Activated T-helper 1 cell treated with Interleukin-2 at 50 U/mL for 16 hours (primary cell): ENCODE measurements at places on chromosomes 12 and 14.

DNA sequence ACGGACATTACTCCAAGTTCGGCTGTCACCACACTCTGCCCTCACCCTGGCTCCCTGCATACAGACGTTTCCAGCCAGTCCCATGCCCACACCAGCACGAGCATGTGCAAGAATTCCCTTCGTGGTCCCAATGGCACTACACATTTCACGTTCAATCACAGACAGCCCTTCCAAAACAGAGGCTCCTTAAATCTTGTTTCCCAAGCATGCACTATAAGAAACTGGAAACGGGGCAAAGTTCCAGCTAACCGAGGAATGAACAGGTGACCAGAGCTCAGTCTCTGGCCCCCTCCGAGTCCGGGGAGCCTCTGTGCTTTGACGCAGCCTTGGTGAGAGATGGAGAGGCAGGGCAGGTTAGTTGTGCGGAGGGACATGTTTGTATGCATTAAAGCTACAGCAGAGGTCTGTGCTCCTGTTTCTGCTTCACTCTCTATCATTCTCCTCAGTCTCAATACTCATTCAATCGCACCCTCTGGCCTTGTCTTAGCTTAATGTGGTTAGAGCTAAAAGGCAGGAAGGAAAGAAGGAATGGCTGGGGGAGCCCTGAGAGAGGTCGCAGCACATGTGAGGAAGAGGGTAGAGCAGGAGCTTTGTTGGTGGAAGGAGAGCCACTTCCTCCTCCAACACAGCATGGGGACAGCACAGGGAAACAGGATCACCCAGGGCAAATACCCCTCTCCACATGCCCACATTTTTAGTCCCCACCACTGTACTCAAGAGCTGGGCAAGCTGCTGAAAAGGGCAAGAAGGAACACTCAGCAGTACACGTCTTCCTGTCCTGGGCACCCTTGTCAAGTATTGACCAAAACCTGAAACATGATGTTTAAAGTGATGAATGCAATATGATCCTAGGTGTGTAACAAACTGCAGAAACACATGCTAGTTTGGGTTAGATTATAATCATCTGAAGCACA is 12.2 kb upstream of the SELPLG start:
- no peak for DNase-seq

- no peak for DNase-seq
These were observed 78.7 kb downstream of the KSR2 start for GRCh38 chr12:117890137-117890536.

DNA sequence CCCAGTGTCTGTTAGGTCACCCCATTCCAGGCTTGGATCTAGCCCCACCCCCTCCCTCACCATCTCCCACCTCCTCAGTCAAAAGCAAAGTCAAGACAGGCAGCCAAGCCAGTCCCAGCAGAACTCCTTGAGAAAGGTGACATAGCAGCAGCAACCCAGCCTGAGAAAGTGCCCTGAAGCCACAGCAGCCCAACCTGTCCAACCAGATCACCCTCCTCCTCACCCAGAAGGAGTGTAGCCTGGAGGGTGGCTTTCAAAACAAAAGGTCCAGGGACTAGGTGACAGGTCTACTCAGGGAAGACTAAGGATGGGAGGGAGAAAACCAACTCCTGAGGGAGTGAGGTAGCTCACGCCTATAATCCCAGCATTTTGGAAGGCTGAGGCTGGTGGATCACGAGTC is 5.2 kb downstream of the RAB15 start:
- DNase-seq = no peak

- no peak for DNase-seq
These were observed 243.7 kb downstream of the SLC16A7 start for GRCh38 chr12:59839514-59839913.

DNA sequence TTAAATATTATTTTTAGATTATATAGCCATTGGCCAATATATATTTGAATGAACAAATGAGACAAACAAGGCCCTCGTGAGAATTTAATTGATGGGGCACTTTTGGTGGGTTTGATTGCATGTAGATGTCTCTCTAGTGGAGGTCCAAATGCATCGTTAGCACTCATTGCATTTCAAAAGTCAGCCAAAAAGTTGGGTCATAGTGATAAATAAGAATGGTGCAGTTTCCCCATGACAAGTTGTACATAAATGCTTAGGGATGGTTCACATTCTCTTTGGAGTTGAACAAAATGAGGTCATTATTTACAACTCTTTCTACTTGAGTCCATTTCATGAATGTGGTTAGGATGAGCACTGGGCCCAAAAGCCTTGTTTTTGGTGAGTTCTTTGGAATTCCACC is 1.0 kb downstream of the BEST3 start:
- DNase-seq = no peak

GRCh38 chr14:71891185-71891584 is 41.0 kb upstream of the RGS6 start:
- DNase-seq = no peak

DNA sequence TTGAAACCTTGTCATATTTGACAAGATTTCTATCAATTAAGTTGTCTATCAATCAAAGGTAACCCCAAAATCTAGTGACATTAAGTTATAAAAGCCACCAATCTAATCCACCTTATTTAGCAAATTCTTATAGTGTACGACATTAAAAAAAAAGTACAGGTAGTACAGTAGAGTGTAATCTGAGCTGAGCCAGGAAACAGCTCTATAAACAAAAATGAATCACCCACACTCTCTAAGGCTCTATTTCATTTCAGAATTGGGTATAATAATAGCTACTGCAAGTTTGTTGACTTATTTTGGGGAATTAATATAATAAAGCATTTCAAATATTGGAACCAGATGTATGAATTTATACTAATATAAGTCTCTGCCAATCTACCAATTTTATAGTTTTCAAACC is 342.4 kb upstream of the FLRT2 start:
- DNase-seq = no peak

- DNase-seq = no peak
These were observed 24.9 kb upstream of the ZDHHC17 start for GRCh38 chr12:76738824-76739579.
